Smooth muscle cell of the pulmonary artery (primary cell): ENCODE measurements at places on chromosomes 12 and 14. TPM values are rescaled to one million over a fixed set of nuclear protein-coding genes. Genes with fewer than 3 reads are reported as not detected.

The NEDD1 gene
- total RNA-seq, result 30.4 and 31.1 TPM in 2 replicates

The ANKRD33 gene
- total RNA-seq, result 0.03 TPM in 1 of 2 replicates, not detected in the other

The CSRP2 gene
- 17.8 and 19.0 TPM in 2 replicates for total RNA-seq

The SCNN1A gene
- 0.07 TPM in 1 of 2 replicates, not detected in the other for total RNA-seq

The FOXN4 gene
- not detected in 2 replicates for total RNA-seq

The SLC25A3 gene
- total RNA-seq, result 490 and 551 TPM in 2 replicates

The AQP6 gene
- 0.10 and 0.20 TPM in 2 replicates for total RNA-seq

The B4GALNT3 gene
- total RNA-seq, result 0.13 and 0.36 TPM in 2 replicates

The SLCO1C1 gene
- 0.63 and 2.0 TPM in 2 replicates for total RNA-seq

The TAS2R20 gene
- 3.8 and 7.2 TPM in 2 replicates for total RNA-seq

The BCL2L14 gene
- not detected in 2 replicates for total RNA-seq
